GM12891 (cell line): ENCODE measurements at places on chromosomes 1 and 21.

DNA sequence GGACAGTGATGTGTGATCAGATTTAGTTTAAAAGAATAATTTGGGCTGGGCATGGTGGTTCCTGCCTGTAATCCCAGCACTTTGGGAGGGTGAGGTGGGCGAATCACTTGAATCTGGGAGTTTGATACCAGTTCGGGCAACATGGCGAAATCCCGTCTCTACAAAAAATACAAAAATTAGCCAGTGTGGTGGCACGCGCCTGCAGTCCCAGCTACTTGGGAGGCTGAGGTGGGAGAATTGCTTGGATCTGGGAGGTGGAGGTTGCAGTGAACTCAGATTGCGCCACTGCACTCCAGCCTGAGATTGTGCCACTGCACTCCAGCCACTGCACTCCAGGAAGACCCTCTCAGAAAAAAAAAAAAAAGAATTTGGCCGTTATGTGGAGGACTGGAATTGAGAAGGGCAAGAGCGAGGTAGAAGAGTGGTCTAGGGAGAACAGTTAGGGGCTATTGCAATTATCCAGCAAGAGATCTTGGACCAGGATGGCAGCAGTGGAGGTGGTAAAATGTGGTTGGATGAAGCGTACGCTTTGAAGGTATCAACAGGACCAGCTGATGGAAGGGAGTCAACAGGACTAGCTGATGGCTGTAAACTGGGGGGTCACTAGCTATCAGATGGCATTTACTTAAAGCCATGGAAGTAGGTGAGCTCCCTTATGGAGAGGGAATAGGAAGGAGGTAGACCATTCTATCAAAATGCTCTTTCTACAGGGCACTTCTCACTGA, 9.6 kb downstream of the BTBD19 start:
- DNase-seq = no peak

DNA sequence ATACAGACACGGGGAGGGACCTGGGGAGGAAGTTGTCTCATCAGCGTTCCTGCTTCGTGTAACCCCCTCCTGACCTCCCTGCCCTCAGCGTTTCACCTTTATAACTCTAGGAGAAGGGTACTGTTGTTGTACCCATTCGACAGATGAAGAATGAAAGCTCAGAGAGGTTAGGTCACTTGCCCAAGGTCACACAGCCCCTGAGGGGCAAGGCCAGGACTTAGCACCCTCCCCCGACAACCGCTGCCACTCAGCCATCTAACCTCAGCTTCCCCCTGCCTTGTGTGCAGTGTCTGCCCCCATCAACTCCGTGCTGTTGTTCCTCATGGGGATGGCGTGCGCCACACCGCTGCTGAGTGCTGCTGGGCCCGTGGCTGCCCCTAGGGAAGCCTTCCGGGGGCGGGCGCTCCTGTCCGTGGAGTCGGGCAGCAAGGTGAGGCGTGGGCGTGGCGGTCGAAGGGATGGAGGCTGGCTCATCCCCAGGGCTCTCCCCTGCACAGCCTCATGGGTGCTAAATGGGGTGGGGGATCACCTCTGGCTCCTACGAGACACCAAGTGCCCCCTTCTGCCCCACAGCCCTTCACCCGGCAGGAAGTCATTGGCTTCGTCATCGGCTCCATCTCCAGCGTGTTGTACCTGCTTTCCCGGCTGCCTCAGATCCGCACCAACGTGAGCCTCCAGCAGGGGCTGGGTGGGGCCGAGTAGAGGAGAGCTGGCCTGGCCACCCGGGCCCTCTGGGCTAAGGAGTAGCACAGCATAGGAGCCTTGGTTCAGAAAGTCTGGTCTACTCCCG, 14.0 kb downstream of the SLC66A1 start:
- no peak for DNase-seq

- DNase-seq = no peak
These were observed 96.4 kb downstream of the RUNX1 start for GRCh38 chr21:34952701-34953100.

DNA sequence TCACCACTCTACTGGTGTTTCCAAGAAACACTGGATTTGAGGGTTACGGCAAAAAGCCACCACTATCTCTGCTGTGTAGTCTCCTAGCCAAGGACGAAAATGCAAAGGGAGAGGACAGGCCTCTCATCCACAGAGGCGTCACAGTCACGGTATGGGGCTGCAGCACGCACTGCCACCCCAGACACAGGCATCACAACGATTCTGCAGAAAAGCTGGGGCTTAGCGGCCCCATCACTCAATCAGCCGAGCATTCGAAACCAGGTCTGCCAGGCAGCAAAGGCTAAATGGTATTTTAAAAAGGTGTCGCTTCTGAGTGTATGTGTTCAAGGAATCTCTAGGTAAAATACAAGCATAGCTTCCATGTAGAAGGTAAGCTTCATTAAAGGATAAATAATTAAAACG, 1.4 kb downstream of the RIPK4 start:
- no peak for DNase-seq

DNA sequence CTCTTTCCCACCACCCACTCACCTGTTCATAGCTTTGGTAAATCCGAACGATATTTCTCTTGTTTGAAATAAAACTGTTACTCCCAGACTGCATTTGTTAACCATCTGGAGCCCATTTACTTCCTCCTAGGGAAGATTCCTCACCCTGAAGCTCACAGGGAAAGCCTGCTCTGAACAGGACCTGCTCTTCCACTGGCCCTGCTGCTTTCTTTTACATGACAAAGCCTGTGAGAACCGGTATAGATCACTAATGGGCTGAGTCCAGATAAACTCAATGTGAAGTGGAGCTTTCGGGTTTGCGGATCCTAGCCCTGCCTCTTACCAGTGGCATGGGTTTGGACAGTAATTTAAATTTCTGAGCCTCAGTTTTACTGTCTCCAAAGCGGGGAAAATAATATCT, 45.2 kb downstream of the FAM163A start:
- no peak for DNase-seq

- DNase-seq = no peak
These were observed 128.2 kb downstream of the DMRTB1 start for GRCh38 chr1:53587252-53587988.

DNA sequence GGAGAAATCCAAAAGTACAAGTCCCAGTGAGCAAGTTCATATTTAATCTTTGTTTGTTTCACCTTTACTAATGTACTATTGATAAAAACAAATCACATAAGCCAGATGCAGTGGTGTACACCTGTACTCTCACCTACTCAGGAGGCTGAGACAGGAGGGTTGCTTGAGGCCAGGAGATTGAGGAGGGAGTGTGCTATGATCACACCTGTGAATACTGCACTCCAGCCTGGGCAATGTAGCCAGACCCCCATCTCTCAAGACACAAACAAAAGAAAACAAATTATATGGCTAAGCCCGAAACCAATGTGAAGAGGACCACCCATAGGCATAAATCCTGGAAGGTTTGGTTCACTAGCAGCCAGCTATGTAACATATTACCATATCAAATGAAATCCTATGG, 9.6 kb upstream of the USP24 start:
- DNase-seq = no peak

GRCh38 chr1:55070293-55071164, 31.2 kb downstream of the PCSK9 start:
- DNase-seq = no peak

DNA sequence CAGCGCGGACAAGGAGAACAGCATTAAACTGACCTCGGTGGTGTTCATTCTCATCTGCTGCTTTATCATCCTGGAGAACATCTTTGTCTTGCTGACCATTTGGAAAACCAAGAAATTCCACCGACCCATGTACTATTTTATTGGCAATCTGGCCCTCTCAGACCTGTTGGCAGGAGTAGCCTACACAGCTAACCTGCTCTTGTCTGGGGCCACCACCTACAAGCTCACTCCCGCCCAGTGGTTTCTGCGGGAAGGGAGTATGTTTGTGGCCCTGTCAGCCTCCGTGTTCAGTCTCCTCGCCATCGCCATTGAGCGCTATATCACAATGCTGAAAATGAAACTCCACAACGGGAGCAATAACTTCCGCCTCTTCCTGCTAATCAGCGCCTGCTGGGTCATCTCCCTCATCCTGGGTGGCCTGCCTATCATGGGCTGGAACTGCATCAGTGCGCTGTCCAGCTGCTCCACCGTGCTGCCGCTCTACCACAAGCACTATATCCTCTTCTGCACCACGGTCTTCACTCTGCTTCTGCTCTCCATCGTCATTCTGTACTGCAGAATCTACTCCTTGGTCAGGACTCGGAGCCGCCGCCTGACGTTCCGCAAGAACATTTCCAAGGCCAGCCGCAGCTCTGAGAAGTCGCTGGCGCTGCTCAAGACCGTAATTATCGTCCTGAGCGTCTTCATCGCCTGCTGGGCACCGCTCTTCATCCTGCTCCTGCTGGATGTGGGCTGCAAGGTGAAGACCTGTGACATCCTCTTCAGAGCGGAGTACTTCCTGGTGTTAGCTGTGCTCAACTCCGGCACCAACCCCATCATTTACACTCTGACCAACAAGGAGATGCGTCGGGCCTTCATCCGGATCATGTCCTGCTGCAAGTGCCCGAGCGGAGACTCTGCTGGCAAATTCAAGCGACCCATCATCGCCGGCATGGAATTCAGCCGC, 2.5 kb downstream of the S1PR1 start:
- no peak for DNase-seq

DNA sequence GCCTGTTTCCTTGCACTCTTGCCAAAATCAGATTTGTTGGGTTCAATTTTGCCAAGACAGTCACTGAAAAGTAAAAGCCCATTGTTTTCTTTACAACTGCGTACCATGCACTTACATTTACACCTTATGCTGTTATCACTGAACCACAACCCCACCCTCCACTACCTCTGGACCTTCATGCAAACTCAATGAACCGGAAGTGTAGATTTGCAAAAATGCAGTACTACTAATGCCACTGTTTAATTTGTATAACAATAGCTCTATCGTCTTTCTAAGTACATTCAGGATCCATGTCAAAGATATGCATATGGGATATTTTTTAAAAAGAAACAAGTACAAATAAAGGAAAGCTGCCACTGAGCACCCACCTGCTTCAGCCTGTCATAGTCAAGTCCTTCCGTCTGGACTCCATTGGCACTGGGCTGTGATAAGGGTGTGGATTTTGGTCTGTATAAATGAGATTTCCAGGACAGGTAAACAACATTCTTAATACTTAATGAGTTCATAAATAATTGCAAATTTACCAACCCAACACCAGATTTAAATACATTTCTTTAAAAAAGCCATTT, 72.9 kb upstream of the LBR start:
- DNase-seq = no peak

DNA sequence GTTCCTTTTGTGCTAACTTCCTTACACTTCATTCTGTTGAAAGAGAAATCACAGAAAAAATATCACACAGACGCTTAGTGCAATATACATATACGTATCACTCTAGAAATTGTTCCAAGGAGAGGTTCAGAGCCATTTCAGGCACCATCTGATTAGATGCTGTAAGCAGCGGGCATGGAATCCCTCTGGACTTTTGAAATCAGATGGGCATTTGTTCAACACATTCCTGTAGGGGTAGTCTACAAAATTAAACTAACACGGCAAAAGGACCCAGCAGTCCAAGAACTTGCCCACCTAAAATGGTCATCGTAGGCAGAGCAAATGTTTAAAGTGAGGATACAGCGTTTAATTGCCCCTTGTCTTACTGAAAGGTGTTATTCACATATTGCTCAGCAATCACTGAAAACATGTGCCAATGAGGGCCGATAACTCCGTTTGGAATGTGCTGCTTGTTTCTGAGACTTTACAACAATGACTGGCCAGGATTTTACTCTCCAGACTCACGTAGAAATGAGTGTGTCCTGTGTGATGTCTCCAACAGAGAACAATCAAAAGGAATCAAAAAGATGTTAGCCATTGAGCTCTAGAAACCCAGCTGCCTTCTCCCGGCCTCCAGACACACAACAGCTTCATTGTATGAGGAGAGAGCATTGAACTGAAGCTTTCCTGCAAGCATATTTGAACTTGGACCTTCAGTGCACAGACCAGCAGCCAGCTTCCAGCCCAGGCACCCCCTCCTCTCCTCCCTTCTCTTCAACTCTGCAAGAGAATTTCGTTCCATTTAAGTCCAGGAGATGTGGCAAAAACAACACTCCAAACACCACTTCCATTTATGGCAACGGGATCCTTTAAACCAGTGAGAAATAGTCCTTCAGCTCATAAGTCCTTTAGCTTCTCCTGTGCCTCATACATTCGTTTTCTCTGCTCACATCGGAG, 32.1 kb upstream of the ADORA3 start:
- no peak for DNase-seq

DNA sequence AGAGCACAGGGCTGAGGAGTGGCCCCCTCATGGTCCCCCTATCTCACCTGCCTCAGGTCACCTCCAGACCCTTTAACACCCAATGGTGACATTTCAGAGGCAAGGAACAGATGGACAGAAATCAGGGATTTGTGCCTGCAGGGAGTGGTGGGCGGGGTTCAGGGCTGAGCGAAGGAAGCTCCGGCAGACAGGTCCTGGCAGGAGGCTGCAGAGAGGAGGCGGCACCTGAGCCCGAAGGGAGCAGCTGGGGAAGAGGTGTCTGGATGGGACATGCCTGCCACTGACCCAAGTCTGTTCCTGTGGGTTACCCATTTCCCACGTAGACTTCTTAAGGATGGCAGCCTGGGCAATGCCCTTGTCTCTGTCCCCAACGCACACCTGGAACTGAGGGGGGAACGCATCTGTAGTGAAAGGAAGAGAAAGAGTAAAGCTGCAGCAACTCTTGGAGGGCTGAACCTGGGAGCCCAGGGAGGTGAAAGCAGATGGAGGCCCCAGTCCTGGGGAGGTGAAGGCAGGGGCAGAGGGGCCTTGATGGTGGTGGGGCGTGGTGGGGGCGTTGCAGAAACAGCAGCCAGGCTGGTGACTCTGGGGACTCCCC, 61.6 kb upstream of the ADARB1 start:
- no peak for DNase-seq

DNA sequence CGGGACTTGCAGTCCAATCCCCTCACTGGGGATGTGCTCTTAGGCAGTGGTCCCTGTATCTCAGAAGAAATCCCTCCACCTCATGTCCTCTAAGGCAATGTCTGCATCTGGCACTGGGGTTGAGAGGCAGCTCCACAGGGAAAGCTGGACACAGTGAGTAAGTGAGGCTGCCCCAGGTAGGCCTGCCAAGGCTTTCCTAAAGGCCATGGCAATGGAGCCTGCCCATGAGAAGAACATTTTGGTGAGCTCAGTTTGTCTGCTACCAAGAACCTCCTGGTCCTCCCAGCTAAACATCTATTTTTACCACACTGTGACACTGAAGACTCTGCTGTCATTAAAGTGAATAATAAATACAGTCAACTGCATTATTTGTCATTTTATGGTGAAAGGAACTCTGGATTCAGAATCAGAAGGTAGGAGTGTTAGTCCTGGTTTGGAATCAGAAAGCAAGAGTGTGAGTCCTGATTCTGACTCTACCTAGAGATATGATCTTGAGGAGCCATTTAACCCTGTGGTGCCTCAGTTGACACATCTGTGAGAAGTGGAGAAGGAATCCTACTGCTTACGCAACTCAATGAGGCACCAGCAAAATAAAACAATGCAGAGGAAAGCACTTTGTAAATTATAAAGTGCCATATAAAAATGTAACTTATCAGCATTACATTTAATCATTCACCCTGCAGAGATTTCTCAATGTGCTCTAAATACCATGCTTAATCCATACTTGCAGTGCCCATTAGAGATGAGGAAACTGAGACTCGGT, 41.0 kb downstream of the TBX15 start:
- DNase-seq = no peak

- no peak for DNase-seq
These were observed 6.6 kb downstream of the TBX19 start for GRCh38 chr1:168287237-168287664.
